ENCODE measurements at places on chromosomes 1 and 21.
A peak's percentile ranks its signal among the peaks of the same experiment; 100 is the strongest.

DNA sequence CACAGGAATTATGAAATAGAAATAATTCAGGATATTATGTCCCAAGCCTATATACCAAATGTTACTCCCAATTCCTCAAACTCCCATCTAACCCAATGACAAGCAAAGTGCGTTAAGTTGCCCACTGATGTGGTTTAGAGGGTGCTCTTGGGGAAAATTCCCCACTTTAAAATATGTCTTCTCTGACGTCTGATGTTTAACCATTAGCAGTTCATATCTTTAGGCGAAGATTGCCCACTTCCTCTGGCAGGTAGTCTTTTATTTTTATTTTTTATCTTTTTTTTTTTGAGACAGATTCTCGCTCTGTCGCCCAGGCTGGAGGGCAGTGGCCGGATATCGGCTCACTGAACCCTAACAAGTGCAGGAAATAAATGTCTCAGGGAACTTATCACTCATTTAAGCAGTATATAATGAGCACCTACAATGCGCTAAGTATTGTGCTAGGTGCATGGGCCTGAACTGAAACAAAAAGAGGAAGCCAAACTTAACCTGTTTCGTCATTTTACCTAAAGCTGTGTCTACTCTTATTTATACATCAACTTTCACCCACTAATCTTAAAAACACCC lies 1.3 kb upstream of the LYST start:
- DNase-seq: no peak

- no peak for DNase-seq
Observed at GRCh38 chr1:111101854-111102642, 37.8 kb downstream of the DRAM2 start.

GRCh38 chr1:198079432-198079951 lies 77.3 kb upstream of the NEK7 start:
- no peak for DNase-seq

DNA sequence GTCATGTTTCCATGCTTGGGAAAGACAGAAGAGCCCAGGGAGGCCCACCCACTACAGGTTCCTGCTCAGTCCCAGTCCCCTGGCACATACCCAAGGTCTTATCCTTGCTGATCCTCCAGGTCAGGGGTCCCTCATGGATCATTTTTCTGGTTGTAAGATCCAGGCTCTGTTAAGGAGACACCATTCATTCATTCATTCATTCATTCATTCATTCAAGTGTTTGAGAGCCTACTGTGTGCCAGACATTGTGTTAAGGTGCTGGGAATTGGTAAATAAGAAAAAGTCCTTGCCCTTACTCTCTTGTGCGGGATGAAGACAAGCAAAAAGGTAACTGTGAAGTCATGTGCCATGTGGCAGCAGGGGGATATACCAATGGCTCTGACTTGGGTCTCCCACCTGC lies 23.8 kb downstream of the LRRC71 start:
- no peak for DNase-seq

DNA sequence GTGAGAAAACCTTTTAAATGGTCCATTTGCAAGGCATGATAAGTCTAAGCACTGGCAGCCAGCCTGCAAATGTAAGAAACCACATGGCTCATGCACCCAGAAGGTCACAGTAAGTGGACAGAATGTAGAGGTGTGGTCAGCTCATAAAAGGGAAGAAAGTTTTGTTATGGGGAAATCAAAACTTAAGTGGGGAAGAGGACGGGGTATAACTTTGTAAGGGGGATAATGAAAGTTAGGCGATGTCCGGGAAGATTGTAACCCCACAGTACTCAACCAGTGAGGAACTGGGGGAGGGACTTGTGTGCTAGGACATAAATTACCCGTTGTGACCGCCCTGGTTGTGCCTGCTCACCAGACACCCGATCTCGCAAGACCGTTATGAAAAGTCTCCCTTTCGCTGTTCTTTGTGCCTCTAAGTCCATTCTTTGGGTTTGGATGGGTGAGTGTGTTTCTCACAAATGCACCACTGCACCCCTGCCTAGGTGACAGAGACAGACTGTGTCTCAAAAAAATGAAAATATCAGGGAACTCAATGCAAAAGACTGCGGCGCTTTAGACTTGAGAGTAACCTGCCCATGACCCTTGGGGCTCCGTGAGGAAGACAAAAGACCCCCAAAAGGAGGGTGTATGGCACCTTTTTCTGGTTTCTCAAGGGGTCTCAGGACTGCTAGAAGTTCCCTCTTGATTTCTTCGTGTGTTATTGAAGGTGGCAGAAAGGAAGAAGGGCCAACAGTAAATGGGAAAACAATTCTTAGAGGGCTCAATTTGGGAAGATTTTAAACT lies 28.6 kb upstream of the ZNF496 start:
- no peak for DNase-seq

DNA sequence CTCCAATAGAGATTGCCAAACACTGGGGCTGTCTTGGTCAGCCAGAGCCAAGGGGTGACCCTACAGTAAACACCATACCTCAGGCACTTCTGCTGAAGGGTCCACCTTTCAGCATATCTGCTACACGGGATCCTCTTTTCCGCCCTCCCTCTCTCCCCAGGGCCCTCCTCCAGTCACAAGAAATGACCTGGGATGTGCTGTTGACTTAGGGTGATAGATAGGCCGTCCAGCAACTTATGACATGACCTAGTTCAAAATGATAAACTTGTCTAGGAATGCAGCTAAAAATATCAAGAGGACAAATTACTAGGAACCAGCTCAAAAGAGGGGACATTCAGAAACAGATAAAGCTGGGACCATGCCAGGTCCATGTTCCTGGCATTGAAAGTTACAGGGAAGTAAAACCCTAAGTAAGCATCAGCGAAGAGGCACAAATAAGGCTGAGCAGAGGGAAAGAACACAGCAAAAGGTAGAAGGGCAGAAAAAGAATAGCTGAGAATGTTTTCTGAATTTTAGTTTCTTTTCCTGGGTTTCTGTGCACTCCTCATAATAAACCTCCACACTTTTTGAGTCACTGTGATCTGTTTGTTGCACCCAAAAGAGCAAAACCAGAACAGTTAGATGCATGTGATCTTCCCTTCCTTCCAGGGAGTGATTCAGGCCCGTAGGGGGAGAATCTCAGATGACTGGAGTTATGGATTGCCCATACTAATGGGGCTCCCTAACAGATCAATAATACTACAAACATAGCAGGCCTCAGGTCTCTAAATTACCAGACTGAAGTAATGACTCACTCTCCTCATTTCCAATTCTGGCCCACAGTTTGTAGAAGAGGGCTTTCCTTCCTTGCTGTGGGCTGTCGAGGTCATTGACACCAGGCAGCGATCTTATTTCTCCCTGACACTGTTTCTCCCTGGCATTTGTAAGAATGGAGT lies 48.9 kb upstream of the F3 start:
- DNase-seq: no peak

- no peak for DNase-seq
Observed at GRCh38 chr1:110230381-110231199, 20.5 kb downstream of the KCNC4 start.

- DNase-seq: peak; percentile 54
Observed at GRCh38 chr1:72623299-72623708, 341.0 kb upstream of the NEGR1 start.

DNA sequence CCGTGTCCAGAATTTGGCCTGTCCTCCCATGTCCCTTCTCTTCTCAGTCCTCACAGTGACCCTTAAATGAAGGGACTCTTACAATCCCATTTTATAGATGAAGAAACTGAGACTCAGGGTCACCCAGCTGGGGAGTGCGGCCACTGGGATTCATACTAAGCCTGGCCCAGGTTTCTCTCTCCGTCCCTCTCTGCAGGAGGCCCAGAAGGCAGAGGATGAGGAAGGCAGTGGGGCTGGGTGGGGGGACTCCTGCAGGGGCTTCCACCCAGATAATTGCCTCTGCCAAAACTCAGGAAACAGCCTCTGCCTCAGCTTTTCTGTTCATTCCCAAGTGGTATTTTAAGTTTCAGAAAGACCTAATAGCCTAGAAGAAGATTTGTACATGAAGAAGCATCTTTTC lies 299.8 kb downstream of the MATN1 start:
- no peak for DNase-seq

DNA sequence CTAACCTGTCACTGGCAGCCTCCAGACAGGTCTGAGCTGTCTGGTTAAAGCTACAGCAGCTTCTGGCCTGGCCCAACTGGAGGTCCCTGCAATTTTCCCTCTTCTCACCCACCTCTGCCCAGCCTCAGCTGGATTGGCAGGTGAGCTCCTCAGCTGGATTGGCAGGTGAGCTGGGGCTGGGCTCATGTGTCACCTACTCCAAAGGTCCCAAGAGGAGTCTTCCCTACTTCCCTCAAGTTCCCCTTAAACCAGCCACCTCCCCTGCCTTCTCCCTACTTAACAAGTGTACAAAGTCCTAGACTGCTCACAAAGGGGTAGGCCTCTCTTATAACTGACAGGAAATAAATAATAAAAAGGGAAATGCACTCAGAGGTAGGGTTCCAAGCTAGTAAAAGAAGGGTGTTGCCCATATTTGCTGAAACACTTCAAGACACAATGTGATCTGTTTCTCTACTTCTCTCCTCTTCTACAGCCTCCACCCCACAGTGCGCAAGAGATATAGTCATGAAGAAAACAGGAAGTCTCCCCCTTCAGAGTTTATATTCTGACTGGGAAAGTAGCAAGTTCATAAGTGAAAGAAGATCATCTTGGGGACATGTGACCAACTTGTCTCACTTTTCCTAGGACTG lies at the start of gene GPA33:
Gene GPA33, minus strand, starts transcription at position 64 of the 629 bp plus-strand sequence. CDS start 90 bp downstream, outside the sequence.
- DNase-seq: no peak

- DNase-seq: no peak
Observed at GRCh38 chr21:41775149-41775472, 8.3 kb upstream of the RIPK4 start.

- peak; percentile 71 for DNase-seq
Observed at GRCh38 chr1:209692745-209693504, 11.7 kb upstream of the HSD11B1 start.

DNA sequence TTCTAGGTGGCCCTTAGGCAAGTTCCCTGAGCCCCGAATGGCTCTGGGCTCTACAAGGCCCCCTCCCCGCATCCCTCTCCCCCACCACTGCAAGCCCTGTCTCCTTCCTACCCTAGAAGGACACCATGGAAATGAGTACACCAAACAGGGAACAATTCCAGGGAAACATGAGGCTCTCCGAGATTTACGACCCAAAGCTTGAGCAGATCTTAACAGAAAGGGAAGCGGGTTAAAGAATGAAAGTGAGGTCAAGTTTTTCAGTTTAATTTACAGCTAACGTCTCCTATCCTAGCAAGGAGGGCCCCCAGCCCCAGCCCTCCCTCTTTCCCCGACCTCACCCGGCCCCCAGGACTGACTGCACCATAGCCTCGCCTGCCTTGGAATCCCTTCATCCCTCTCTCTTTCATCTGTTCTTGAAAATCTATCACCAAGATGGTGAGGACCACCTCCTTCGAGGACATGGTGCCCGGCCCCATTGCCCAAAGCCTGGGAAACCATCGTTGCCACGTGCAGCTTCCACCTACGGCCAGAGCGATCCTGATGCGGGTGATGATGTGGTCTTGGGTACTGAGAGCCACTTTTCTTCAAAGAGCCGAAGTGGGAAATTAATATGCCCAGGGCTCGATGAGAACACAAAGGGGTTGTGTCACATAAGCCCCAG lies 30.5 kb downstream of the SIM2 start:
- DNase-seq: no peak

DNA sequence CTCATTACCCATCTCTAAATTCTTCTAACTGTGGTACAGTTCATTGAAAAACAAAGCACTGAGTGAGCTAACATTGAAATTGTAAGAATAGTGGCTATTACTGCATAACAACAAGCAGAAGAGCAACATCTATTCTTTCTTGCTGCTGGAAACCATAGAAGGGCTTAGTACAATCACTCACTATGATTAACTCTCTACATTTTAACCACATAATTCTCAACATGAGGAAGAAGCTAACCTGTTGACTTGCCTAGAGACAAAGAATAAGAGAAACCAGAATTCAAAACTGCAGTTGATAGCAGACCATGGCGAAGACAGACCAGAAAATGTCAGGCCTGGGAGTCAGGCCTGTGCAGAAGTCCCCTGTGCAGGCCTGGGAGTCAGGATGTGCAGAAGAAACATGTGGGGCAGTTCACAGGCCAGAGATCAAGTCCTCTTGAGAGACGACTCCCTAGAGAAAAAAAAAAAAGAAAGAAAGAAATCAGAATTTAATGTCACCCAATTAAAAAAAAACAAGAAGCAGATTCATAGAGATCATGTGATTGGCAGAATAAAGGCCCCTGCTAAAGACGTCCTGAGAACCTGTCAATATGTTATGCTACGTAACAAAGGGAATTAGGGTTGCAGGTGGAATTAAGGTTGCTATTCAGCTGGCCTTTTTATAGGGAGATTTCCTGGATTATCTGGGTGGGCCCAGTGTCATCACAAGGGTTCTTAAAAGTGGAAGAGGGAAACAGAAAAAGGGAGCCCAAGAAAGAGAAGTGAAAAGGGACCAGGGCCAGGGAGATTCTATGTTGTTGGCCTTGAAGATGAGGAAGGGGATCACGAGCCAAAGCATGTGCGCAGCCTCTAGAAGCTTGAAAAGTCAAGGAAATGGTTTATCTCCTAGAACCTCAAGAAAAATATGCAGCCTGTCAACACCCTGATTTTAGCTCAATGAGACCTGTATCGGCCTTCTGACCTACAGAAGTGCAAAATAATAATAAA lies 94.9 kb downstream of the MRPL39 start:
- DNase-seq: no peak

DNA sequence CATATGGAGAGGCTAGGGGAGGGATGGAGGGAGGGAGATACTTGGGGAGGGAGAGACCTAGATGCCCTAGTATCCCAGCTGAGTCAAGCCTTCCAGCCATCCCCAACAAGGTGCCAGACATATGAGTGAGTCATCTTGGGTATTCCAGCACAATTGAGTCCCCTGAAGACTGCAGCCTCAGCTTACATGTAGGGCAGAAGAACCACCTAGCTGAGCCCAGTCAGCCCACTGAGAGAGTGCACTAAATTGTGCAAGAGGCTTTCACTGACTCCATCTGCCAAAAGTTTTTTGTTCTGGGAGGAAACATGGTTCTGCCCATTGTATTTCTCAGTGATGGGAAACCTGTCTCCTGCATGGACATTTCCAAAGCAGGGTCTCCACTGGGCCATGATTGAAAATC lies 76.4 kb downstream of the FOXD2 start:
- DNase-seq: no peak

- no peak for DNase-seq
Observed at GRCh38 chr1:2953688-2954285, 67.5 kb upstream of the ACTRT2 start.

GRCh38 chr21:33202464-33203363 lies 27.0 kb upstream of the IFNAR2 start:
- DNase-seq: no peak

- DNase-seq: no peak
Observed at GRCh38 chr1:172977296-172978017, 73.3 kb downstream of the TNFSF18 start.

DNA sequence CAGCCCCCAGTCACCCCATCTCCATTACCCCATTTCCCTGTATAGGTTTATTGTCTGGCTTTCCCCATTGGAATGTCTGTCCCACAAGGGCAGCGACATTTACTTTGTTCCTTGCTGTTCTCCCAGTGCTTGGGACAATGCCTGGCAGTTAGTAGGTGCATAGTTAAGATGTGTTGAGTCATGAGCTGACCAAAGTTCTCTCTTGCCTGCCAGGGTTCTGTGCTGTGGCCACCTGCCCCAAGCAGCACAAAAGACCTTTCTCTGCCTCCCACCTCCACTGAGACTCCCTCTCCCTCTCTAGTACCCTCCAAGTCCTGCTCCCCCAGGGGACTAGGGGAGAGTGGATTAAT lies 40.0 kb downstream of the TMCO4 start:
- DNase-seq: no peak

GRCh38 chr1:66140072-66140471 lies 347.4 kb downstream of the PDE4B start:
- no peak for DNase-seq
